ENCODE measurements at places on chromosomes 12 and 14.

GRCh38 chr12:57090924-57091637 is 2.2 kb downstream of the NAB2 start:
- DNase-seq = no peak

GRCh38 chr12:132620899-132621656 is 2.5 kb downstream of the P2RX2 start:
- DNase-seq = no peak

GRCh38 chr14:102080183-102081080 is 6.4 kb downstream of the HSP90AA1 start:
- no peak for DNase-seq

- DNase-seq = no peak
Observed at GRCh38 chr12:125634813-125635212, 569.6 kb downstream of the AACS start.

- no peak for DNase-seq
Observed at GRCh38 chr14:31678421-31679249, 117.4 kb downstream of the NUBPL start.

DNA sequence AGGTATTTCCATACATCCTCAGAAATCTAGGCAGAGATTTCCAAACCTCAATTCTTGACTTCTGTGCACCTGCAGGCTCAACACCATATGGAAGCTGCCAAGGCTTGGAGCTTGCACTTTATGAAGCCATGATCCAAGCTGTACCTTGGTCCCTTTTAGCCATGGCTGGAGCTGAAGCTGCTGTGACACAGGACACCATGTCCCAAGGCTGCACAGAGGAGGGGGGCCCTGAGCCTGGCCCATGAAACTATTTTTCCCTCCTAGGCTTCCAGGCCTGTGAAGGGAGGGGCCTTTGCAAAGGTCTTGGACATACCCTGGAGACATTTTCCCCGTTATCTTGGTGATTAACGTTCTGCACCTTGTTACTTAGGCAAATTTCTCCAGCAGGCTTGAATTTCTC is 110.5 kb downstream of the IGF1 start:
- no peak for DNase-seq

DNA sequence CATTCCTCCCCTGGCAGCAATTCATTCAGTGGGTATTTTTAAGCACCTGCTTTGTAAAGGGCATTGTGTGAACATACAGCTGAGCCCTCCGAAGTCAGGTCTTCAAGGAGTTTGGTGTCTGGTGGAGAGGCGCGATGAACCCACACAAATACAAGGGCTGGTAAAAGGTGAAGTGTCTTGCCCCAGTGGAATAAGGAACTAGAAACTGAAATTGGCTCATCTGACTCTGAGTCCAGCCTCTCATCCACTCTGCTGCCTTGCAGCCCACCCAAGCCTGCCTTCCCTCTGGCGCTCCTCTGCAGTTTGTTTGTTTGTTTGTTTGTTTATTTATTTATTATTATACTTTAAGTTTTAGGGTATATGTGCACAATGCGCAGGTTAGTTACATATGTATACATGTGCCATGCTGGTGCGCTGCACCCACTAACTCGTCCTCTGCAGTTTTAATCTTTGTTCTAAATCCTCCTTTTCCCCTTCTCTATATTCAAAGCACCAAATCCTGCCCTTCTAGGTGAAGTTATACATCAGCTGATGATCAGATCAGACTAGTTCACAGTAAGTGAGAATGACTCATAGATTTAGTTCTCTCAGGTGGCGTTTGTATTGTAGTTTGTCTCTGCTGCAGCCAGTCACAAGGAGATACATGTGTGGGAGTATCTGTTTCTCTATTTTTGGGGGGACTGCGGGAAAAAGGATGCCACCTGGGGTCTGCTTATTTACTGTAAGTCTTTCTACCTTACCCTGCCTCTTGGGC is 394.5 kb downstream of the APAF1 start:
- no peak for DNase-seq

DNA sequence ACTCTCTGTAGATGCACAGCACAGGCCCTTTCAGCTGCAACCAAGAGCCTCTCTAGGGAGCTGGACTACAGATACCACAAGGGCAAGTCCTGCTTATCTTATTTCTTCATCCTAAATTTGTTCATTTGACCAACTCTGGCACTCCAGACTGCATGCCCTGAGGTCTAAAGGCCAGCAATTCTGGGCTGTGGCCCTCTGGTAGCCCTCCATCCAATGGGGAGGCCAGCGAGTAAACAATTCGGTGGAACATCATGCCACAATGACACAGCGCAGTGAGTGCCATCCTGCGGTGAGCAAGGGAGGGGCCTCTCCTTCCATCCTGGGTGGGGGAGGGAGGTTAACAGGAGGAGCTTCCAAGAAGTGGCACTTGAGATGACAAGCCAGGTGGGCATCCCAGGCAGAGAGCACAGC is 652 bp upstream of the SELPLG start:
- no peak for DNase-seq

GRCh38 chr14:71668186-71668912 is 263.9 kb upstream of the RGS6 start:
- no peak for DNase-seq

DNA sequence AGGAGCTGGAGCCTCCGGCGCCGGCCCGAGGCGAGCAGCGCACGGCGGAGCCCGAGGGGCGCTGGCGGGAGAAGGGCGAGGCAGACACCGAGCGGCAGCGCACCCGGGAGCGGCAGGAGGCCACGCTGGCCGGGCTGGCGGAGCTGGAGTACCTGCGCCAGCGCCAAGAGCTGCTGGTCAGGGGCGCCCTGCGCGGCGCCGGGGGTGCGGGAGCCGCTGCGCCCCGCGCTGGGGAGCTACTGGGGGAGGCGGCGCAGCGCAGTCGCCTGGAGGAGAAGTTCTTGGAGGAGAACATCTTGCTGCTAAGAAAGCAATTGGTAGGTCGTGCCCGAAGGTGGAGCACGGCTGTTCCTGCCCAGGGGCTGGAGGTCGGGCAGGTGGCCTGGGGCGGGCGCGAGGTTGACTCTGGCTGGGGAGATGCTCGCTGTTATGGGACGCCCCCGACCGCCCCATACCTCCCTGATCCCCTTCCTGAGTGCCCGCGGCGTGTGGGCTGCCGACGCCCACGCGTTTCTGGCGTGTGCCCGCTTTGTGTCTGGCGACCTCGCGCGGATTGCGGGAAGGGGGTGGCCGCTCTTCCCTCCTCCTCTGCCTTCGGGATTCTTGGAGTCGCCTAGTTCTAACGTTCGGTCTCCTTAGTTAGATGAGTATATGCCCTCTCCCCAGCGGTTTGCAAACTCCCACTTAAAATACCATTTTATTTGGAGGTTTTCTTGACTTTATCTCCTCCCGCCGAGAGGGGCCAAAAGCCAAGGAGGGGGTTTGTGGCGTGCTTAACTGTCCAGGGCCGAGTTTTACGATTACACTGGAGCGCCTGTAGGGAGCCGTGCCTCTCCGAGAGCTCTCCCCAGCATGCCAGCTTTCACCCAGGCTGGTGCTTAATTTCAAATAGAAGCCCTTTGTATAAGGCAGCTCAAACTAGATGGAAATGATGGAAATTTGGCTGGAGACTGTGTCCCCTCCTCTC is 752 bp downstream of the DACT1 start:
- no peak for DNase-seq

DNA sequence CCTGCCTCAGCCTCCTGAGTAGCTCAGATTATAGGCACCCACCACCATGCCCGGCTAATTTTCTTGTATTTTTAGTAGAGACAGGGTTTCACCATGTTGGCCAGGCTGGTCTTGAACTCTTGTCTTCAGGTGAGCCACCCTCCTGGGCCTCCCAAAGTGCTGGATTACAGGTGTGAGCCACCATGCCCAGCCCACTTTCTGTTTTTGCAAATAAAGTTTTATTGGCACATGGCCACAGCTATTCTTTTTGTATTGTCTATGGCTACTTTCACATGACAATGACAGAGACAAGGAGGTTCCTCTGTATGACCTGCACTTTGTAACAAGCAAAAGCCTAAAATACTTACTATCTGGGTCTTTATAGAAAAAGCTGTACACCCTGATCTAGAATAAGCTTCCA is 19.7 kb upstream of the DIABLO start:
- DNase-seq = no peak

GRCh38 chr14:99816217-99816616 is 23.0 kb downstream of the EML1 start:
- DNase-seq = no peak

DNA sequence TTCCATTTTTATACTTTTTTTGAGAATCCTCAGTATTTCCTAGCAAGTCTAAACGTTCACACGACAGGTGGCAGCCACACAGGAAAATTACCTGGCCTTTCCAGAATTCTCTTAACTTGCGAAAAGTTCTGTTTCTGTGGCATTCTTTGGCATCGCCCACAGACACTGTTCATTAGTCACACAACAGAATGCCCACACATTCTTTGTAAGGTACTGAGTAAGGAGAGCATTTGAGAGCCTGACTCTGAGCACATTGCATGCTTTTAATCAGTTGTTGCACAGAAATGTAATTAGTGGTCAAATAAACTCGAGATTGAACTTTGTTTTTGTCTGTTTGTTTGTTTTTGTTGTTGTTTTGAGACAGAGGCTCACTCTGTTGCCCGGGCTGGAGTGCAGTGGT is 52.4 kb downstream of the LMNTD1 start:
- no peak for DNase-seq

DNA sequence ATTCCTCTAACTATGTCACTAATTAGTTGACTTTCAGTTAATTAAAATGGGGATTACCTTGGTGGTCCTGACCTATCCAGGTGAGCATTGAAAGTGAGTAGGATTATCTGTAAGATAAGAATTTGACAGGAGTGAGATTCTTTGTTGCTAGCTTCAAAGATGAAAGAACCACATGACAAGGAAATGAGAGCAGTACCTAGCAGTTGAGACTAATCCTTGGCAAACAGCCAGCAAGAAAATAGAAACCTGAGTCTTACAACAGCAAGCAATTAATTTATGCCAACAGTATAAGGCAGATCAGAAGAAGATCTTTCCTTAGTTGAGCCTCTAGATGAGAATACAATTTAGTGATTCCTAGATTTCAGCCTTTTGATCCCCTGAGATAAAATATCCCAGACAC is 1058.4 kb downstream of the LRFN5 start:
- no peak for DNase-seq

DNA sequence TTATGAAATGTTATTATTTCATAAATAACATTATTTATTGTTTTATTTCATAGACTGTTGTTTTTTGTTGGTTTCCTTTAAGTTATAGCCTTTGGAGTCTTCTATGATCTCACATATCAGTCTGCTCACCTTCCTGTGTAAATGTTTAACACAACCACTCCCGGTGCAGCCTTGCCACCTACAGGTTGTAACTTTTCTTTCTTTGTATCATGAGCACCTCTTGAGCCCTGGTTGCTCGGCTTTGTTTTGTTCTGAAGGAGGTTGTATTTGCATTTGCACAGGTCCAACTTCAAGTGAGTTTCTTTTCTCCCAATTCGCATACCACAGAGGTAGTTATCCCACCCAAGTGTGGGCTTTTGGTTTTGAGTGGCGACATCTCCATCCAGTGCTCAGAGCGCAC is 121.4 kb downstream of the SLC15A4 start:
- DNase-seq = no peak

DNA sequence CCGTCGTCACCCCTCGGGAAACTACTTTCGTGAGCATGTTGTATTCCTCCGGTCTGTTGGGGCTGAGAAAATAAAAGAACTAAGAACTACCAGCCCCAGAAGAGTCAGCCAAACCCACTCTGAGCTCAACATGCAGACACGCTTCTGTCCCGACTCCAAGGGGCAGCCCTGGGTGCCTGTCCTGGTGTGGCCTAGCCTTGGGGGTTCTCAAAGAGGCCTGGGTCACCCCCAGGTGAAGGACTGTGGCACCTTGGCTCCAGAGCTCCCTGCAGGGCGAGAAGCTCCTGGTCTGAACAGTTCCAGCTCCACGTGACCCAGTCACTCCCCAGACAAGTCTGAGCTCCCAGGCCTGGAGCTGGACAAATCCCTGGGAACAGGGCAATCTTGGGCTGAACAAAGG is 87.0 kb downstream of the VWF start:
- DNase-seq = no peak

GRCh38 chr14:96095581-96096476 is 56.7 kb downstream of the C14orf132 start:
- peak; percentile 70 for DNase-seq

GRCh38 chr12:2877953-2878732 is 1.1 kb downstream of the RHNO1 start:
- no peak for DNase-seq

- DNase-seq = no peak
Observed at GRCh38 chr12:50650285-50650684, 113.6 kb upstream of the ATF1 start.

GRCh38 chr14:21874946-21875345 is 201.3 kb upstream of the OR4E1 start:
- DNase-seq = no peak

- no peak for DNase-seq
Observed at GRCh38 chr12:114710151-114710550, 26.2 kb upstream of the TBX3 start.

- no peak for DNase-seq
Observed at GRCh38 chr12:44852483-44852882, 23.6 kb downstream of the NELL2 start.

DNA sequence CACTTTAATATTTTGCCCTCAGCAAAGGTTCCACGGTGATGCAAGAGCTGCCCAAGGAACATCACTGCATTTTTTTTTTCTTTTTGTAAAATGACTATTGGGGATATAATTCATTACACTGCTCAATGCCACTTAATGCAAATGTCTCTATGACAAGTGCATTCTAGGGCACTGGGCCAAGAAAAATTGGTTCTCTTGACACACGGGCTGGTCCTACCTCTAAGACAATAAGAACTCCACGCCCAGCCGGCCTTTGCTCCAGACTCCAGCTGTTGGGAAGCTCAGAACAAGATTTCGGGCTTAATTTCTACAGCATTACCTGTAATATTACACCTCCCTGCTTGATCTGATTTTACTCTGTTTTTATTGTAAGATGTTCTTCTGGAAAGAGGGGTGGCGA is 48.8 kb upstream of the VRK1 start:
- no peak for DNase-seq

- no peak for DNase-seq
Observed at GRCh38 chr12:128258866-128259555, 8.0 kb upstream of the TMEM132C start.

GRCh38 chr14:66403183-66403582 is 83.0 kb upstream of the CCDC196 start:
- no peak for DNase-seq

DNA sequence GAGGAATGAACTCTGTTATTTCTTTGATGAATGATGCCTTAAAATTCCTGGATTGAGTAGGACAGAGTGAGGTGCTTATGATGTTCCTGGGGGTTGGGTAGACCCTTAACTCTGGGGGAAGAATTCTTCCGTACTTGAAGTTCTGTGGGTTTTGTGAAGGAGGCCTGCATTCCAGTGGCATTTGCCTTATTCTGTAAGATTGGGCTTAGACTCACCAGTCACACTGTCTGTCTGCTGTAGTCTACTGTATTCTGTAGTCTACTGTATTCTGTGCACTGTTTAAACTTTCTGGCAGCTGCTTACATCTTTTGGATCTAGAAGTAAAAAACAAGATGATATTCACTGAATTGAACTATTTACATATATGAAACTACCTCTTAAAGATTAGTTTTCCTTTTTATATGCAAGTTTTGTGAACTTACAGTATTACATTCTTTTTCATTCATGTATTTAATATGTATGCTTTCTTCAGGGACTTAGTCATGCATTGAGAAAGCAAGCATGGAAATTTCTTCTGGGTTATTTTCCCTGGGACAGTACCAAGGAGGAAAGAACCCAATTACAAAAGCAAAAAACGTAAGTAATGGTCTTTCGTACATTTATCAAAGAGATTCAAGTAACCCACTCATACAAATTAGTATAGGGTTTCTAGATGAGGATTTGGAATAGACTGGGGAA is 42.3 kb upstream of the TPH2 start:
- DNase-seq = no peak

GRCh38 chr14:24986206-24986893 is 63.6 kb downstream of the STXBP6 start:
- DNase-seq = no peak

GRCh38 chr14:51455041-51455835 is 196.5 kb upstream of the FRMD6 start:
- no peak for DNase-seq
